ENCODE measurements at places on chromosomes 2 and 18.

DNA sequence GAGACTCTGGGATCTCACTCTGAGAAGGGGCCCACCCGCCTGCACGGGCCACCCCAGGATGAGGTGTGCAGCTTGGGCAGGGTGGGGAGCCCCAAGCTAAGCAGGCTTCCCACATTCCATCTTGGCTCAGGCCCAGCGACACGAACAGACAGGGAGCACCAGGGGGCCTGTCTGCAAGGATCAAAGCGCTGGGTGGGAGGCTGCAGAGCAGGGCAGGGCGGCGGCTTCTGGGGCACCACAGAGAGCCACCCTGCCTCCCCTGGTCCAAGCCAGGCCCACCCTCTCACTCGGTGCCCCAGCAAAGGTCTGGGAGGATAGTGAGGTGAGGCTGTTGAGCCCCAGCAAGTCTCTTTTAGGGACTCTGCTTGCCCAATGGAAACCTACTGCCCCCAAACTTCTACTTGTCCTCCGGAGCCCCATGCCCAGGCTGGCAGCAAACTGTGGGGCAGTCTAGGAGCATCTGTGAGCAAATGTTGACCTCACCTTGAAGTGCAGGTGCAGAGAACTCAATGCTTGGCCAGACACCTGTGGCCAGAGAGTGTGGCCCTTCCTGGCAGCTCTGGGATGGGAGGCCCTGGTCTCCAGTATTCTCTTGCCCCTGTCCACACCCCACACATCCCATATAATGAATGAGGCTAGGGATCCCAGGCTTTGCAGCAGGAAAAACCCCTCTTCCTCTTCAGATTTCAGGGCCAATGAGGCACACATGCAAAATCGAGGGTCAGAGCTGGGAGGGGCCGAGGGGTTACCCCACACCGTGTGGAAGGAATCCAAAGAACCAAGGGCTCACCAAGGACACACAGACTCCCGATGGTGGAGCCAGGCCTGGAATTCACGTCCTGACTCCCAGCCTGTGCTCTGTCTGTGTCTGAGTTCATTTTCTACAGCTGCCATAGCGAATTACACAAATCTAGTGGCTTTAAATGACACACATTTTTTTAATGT lies 18.8 kb upstream of the GLI2 start:
- DNase-seq: no peak

GRCh38 chr2:146240391-146240790 lies 1604.4 kb upstream of the ACVR2A start:
- no peak for DNase-seq

DNA sequence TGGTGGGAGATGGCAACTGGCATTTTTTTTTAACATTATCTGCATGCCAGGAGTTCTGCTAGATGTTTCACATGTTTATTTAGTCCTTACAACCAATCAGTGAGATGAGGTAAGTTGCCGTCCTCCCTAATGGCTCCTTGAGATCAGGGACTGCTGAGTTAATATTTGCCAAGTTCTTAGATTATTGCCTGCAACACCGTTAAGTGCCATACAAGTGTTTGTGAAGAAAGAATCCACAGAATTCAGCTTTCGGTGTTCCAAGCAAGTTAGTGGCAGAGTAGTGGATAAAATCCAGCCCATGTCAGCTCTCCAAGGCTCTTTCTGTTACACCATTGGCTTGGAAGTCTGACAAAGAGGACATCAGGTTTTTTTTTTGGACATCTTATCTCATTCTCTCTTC lies 95.9 kb downstream of the C1QL2 start:
- DNase-seq: no peak

DNA sequence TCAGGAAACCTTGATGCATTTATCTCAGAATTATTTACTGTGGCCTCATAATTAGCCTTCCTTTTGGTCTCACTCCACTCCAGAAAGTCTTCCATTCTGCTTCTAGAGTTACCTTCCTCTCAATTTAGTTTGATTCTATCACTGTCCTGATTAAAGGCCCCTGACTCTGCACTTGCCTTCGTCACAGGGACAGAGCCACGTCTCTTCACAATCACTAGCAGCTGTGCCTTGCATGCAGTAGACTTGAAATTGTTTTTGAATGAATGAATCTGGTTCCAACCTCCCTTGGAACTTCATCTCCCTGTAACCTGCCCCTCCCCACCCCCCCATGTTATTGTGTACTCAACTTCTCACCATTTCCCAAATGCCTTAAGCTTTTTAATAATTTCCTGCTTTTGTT lies 52.4 kb downstream of the OSBPL6 start:
- no peak for DNase-seq

GRCh38 chr2:70920367-70920715 lies 15.4 kb upstream of the ATP6V1B1 start:
- no peak for DNase-seq

DNA sequence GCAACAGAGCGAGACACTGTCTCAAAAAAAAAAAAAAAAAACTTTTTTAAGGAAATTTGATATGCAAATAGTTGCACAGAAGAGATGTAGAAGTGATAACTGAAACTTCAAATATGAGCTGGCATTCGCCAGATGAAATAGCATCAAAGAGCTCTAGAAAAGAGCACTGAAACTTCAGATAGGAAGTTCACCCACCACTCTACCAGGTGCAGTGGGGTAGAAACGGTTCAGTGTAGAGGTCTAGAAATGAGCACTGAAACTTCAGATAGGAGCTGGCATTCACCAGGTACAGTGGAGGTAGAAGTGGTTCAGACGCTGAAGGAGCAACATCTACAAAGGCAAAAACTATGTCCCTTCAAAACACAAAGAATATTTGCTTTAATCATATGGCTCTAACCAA lies 9.0 kb upstream of the ONECUT2 start:
- DNase-seq: no peak

DNA sequence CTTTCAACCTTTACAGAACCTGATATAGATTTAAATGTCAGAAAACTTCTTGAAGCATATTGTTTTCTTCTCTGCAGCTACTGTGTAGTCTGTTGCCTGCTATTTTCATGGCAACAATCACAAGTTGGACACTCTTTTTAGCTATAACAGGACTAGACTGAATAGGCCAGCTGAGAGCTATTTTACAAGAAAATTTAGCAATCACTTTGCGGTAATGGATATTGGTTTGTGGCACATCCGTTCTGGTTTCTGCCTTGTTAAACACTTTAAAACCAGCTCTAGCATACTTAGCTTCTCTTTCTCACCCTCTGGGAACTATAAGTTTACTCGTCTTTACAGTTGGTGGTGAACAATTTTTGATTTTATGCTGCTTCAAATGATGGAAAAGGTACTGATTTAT lies 125.7 kb downstream of the MAP2 start:
- DNase-seq: no peak

All from stimulated activated CD8-positive, alpha-beta memory T cell treated with anti-CD3 and anti-CD28 coated beads, Interleukin-4, amount 100 ng/mL, for 4 hours (primary cell).